ENCODE measurements at places on chromosomes 2 and 18.

- no peak for DNase-seq
Measured at GRCh38 chr18:6132751-6133368, 237.5 kb upstream of the TMEM200C start.

- no peak for DNase-seq
Measured at GRCh38 chr2:120511536-120511935, 165.6 kb downstream of the INHBB start.

- DNase-seq: no peak
Measured at GRCh38 chr2:144331674-144332355, 188.1 kb downstream of the ZEB2 start.

GRCh38 chr18:59730896-59731295, 33.7 kb upstream of the CCBE1 start:
- no peak for DNase-seq

GRCh38 chr2:184599872-184600222, 1.5 kb downstream of the ZNF804A start:
- DNase-seq: no peak

DNA sequence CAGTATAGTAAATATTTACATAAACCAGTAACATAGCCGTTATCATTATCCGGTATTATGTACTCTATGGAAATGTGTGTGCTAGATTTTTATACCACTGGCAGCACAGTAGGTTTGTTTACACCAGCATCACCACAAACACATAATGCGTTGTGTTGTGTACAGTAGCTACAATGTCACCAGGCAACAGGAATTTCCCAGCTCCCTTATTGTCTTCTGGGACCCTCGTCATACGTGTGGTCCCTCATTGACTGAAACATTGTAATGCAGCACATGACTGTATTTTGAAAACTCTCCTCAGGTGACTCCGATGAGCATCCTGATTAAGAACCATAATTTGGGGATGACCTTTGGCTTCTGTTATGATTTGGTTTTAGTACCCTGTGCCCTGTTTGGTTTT, 31.3 kb downstream of the EHD3 start:
- DNase-seq: no peak

DNA sequence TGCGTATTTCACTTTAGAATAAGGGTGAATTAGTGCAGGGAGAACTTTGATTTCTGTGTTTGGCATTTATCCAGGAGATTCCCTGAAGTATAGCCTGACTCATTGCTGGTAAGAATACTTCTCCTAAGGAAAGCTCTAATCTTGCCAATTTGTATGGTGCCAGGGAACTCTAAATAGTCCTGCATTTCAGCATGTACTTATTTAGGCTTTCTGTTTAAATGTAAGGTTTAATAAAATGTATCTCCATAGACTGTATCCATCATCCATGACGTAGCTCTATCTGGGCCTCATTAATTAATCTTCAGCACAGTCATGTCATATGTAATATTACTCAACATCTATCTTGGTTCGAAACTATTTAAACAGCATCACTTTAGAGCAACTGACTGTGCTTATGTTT, 127.7 kb downstream of the DOK6 start:
- no peak for DNase-seq

- no peak for DNase-seq
Measured at GRCh38 chr2:43475922-43476321, 119.9 kb downstream of the THADA start.

DNA sequence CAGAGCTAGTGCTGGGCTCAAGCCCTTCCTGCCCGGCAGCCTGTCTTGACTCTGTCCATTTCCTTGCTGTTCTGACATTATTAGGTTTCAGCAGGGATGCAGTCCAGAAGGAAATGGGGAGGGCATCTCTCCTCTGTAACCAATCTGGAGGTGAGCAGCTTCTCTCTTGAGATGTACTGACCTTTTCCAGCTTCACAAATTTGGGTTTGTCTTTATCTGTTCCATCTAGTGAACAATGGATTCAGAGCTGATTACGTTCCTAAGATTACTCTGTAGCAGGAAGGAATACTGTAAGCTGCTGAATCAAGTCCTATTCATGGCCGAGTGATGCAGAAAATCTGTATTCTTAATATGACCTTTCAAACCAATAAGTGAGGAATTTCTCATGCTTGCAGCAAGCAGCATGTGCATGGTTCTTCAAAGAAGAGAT, 11.0 kb downstream of the PLA2R1 start:
- DNase-seq: no peak

GRCh38 chr2:200450288-200450687, 59.6 kb downstream of the KCTD18 start:
- DNase-seq: no peak

GRCh38 chr18:61079714-61080113, 253.5 kb upstream of the CDH20 start:
- no peak for DNase-seq

- DNase-seq: no peak
Measured at GRCh38 chr18:40685219-40685618, 1269.8 kb upstream of the PIK3C3 start.

DNA sequence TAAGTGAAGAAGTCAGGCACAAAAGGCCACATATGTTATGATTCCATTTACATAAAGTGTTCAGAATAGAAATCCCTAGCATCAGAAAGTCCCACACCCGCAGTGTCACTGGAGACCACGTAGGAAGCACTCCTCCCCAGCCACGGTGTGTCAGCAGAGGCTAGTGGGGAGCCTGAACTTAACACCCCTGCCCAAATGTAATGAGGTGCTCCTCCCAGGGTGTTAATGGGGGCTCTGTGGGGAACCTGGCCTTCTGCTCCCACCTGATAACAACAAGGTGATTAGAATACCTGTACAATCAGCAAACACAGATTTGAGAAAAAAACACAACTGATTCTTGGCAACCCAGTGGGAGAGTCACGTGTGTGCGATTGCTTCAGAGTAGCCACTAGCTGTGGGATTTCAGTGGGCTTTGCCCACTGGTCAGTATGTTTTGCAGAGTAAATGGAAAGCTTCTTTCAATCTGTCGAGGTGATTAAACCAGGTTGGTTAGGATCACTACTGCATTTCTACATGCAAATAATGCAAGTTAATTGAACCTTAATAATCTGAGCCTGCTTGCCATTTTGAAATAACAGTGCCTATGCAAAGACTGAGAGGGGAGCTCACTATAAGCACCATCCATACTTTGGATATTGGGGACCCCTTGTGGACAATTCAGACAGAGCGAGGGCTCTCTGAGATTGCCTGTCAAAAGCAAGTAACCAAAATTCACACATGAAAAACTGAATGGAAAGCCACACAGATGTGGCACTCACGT, 20.6 kb upstream of the ATRAID start:
- DNase-seq: peak; percentile 48

DNA sequence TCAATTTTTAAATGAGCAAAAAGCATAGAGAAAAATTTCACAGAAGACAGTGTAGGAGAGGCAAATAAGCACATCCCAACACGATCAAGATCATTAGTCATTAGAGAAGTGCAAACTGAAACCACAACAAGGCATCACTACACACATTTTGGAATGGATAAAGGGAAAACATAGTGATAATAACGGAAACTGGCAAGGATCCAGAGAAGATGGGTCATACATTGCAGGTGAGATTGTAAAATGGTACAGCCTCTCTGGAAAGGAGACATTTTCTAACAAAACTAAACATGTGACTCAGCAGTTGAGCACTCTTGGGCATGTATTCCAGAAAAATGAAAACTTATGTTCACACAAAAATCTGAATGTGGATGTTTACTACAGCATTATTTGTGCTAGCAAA, 98.3 kb upstream of the TMEM17 start:
- DNase-seq: no peak

DNA sequence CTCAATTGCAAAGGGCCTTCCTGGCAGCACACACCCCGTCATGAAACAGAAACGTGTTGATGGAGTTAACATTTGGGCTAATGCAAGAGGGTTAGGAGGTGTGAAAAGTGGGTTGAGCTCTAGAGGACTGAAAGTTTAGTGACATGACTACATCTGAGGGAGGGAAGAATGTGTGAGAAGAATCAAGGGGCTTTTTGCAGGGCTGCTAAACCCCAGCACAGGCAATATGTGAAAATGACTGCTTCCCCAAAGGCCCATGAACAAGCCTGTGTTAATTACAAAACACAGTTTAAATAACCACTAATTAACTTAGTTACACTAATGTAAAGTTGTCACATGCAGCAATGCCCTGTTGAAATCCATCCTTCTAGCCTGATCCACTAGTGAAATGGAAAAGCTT, 63.4 kb upstream of the PEX13 start:
- no peak for DNase-seq

GRCh38 chr2:134282629-134283400, 28.9 kb downstream of the MGAT5 start:
- DNase-seq: no peak

- DNase-seq: no peak
Measured at GRCh38 chr2:238710032-238710735, 137.7 kb upstream of the TWIST2 start.

All from HEK293T (cell line).